ENCODE measurements at places on chromosomes 12 and 14. TPM values are rescaled to one million over a fixed set of nuclear protein-coding genes. Genes with fewer than 3 reads are reported as not detected.

HPD gene
- total RNA-seq, result not detected

OR4N5 gene
- total RNA-seq, result not detected

PPFIA2 gene
- 1.1 TPM for total RNA-seq

RND1 gene
- 15.8 TPM for total RNA-seq

SRRM4 gene
- 1.9 TPM for total RNA-seq

EID3 gene
- 4.5 TPM for total RNA-seq

Measured in mesothelial cell of epicardium (in vitro differentiated cells).